NCI-H2029 (cell line): ENCODE measurements at places on chromosomes 1 and 21.

DNA sequence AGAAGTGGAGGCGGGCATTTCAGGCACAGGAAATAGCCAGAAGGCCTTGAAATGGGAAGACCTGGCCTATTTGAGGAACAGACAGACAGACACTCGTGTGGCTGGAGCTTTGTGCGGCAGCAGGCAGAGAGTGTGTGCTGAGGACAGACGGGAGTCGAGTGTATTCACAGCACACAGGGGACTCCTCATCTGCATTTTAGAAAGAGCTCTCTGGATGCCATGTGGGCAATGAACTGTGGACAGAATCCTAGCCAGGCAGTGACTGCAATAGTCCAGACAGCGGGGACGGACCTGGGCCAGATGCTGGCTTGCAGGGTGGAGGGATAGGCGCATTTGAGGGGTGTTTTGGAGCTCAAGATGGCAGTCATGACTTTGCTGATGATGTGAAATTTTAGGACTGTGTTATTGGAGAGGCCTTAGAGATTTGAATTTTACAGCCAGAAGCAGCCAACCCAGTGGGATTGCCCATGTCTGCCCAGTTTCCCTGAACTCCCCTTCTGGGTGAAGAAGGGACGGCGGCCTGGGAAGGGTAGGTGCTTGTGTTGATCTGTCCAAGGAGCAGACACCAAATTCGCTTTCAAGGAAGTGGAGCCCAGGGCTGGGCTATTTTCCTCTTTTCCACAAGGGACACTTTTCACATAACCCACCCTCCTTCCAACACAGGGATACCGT is 43.7 kb downstream of the CHAF1B start:
- peak; percentile 64 for DNase-seq

- DNase-seq = no peak
Measured at GRCh38 chr21:25402134-25402961, 204.9 kb downstream of the MRPL39 start.

DNA sequence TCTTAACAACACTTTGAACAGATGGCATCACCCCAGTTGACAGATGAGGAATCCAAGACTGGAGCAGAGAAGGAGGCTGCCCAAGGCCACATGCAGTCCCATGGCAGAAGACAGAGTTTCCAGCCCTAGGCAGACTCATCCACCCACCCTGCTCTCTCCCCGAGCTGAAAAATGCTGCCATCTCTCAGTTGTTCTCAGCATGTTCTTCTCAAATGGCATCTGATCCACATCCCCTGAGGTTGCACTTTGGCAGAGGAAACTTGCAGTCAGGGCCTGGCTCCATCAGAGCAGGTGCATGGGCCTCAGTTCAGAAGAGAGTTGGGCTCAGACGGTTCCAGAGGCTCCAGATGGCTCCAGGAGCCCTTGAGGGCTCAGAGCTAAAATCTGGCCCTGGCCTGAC is 709.4 kb downstream of the MATN1 start:
- DNase-seq = no peak

DNA sequence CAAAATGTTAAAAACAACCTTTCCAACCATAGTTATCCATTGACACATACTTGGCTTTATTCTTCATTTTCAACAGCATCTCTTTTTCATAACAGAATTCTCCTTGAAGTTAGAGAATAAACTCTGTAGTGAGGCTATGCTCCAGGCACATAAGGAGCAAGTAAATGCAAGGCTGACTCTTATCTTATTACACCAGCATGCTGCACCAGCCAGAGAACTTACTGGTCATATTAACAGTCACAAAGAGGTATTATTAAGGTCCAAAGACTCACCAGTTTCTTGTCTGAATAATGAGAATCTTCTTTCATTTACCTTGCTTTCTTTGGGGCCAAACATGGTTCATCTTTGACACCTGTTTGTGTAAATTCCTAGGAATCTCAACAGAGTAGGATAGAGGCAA is 71.3 kb upstream of the IVNS1ABP start:
- no peak for DNase-seq

DNA sequence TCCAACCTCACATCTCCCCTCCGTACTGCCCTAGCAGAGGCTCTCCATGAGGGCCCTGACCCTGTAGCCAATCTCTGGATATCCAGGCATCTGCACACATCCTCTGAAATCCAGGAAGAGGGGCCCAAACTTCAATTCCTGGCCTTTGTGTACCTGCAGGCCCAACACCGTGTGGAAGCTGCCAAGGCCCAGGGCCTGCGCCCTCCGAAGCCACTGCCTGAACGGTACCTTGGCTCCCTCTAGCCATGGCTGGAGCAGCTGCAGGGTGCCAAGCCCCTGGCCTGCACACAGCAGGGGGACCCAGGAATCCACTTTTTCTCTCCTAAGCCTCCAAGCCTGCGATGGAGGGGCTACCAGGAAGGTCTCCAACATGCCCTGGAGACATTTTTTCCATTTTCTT is 84.2 kb downstream of the PTGER3 start:
- DNase-seq = no peak

DNA sequence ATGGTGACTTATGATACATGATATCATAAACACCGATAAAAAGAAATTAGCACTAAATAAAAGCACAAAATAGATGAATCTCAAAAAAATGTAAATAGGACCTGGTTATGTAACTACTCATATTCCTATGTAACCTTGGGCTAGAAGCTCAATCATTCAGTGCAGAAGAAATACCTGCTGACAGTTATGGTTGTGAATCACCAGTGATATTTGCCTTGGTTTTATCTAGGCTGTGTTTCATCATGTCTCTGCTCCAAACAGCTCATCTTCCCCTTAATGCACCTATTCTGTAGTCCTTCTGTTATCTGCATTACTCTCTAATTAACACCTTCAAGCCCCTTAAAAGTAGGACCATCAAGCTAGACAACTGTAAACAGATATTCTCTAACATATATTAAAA is 16.3 kb upstream of the PIGC start:
- no peak for DNase-seq

DNA sequence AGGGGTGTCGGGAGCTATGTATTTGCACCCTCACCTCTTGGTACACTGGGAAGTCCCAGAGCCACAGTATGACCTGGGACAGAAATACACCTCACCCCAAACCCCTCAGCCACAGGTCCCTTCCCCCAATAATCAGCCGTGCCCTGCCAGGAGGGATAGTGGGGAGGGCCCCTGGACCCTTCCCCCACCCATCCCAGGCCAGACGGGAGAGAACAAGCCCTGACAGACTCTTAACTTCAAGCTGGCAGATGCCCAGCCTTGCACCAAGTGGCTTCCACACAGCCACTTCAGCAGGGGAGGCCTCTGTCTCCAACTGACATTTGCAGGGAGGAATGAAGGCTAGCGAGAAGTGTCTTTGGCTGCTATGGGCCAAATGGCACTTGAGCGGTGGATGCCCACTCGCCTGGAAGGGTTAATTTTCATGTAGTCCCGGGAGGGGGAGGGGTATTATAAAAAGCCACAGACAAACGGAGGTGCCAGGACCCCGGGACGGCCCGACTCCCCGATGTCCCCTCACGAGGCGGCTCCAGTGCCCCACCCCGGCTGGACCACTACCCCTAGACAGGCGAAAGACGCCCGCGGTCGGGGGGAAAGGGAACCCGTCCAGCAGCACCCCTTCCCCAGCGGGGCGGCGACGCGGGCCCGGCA is 495 bp downstream of the SYNC start:
- peak; percentile 37 for DNase-seq
